ENCODE measurements at places on chromosomes 1 and 21. TPM values are rescaled to one million over a fixed set of nuclear protein-coding genes. Genes with fewer than 3 reads are reported as not detected.

LRRC7 gene
- polyA plus RNA-seq, result 0.77 TPM

COL16A1 gene
- 0.56 TPM for polyA plus RNA-seq

KRTAP19-1 gene
- not detected for polyA plus RNA-seq

CELA3B gene
- not detected for polyA plus RNA-seq

RRP1 gene
- 56.1 TPM for polyA plus RNA-seq

TNFRSF8 gene
- polyA plus RNA-seq, result 62.5 TPM

SERPINC1 gene
- polyA plus RNA-seq, result 0.18 TPM

LRRC53 gene
- polyA plus RNA-seq, result not detected

ARHGEF10L gene
- 0.06 TPM for polyA plus RNA-seq

IL19 gene
- polyA plus RNA-seq, result not detected

APCS gene
- not detected for polyA plus RNA-seq

RBM8A gene
- 418 TPM for polyA plus RNA-seq

CTSE gene
- polyA plus RNA-seq, result not detected

S100A3 gene
- not detected for polyA plus RNA-seq

DDAH1 gene
- 0.14 TPM for polyA plus RNA-seq

AADACL4 gene
- not detected for polyA plus RNA-seq

GPATCH3 gene
- 11.2 TPM for polyA plus RNA-seq

DNA sequence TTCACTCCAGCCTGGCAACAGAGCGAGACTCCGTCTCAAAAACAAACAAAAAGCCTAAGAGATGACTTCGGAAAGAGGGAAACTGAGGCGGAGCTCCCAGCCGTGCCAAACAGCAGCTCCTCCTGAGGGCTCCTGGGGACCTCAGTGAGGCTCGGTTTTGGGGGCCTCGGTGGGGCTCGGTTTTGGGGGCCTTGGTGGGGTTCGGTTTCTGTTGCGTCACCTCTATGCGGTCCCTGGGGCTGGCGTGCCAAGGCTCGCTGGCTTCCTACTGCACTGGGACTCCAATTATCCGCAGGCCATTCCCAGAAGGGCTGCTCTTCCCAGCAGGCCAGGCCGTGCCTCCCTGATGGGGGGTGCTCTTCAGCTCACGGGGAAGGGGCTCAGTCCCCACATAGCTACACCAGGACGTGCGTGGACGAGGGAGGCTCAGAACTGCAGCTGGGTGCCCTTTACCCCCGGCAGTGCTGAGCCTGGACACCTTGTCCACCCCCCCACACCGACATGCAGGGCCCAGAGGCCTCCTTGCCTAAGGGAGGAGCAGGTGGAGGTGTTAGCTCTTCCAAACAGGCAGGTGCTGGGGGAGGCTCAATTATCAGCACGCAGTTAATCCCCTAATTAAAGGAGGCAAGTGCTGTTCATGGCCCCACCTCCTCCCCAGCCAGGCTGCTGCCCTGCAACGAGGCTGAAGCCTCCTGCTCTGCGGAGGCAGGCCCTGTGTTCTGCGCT, 5.1 kb upstream of the C1orf159 start:
- 0 out of 2 replicates have a peak, but pooled peaks cover 4% of the 10 kb centered on the region for H3K4me1 ChIP-seq
- H3K4me3 ChIP-seq, result no peak overlapping the region

GRCh38 chr1:160024195-160024905, 7.4 kb downstream of the PIGM start:
- H3K36me3 ChIP-seq, result no peaks in the 10 kb centered on the region
- H3K27ac ChIP-seq, result no peak overlapping the region
- H3K4me1 ChIP-seq, result no peaks in the 10 kb centered on the region
- DNase-seq, result no peak
- H3K4me3 ChIP-seq, result no peak overlapping the region

GRCh38 chr1:182493063-182493462, 43.1 kb downstream of the RGSL1 start:
- DNase-seq, result no peak
- H3K27me3 ChIP-seq, result no peaks in the 10 kb centered on the region
- H3K4me3 ChIP-seq, result no peak overlapping the region
- H3K27ac ChIP-seq, result no peak overlapping the region
- H3K4me1 ChIP-seq, result no peaks in the 10 kb centered on the region

GRCh38 chr1:17207046-17207445, 2.1 kb downstream of the PADI1 start:
- H3K36me3 ChIP-seq, result no peaks in the 10 kb centered on the region
- peak; percentile 60 for DNase-seq
- H3K27ac ChIP-seq, result no peak overlapping the region
- H3K4me1 ChIP-seq, result peaks cover 14% of the 10 kb centered on the region
- no peaks in the 10 kb centered on the region for H3K27me3 ChIP-seq

GRCh38 chr1:9907441-9907840, 2.6 kb downstream of the CTNNBIP1 start:
- DNase-seq, result no peak
- H3K27me3 ChIP-seq, result no peaks in the 10 kb centered on the region

DNA sequence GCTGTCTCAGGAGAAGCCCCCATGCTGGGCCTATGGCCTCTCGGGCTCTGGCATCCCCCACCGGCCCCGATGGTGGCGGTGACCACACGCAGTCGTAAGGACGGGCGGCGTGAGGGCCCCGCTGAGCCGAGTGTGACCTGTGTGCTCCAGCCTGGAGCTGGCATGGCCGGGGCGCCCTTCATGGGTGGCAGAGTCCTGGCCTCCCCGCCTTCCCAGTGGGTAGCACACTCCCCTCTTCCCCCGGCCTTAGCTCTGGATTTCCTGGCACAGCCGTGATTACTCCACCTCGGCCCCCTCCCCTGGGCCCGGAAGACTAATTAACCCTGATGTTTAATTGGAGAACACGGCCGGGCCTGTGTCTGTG, 44.6 kb downstream of the SLX9 start:
- no peak for DNase-seq
- no peaks in the 10 kb centered on the region for H3K4me1 ChIP-seq
- H3K27me3 ChIP-seq, result no peaks in the 10 kb centered on the region
- H3K36me3 ChIP-seq, result no peaks in the 10 kb centered on the region
- H3K27ac ChIP-seq, result no peak overlapping the region

DNA sequence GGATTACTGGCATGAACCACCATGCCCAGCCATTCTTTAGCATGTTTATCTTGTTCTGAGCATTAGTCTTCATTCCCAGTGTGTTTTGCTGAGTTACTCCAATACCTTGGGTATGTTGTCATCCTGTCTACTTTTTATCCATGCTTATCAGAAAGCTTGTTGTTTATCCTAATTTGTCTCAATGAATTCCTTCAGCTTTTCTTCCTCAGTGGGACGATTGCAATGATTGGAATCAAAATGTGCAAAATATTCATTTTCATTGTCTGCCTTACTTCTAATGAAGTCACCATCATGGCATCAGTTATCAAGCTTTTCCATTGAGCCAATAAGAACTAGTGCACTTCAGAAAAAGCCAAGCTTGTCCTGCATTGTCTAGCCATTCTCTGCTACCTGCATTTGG, 170.5 kb downstream of the HFM1 start:
- H3K4me3 ChIP-seq, result no peak overlapping the region
- H3K4me1 ChIP-seq, result no peaks in the 10 kb centered on the region
- DNase-seq, result no peak
- no peaks in the 10 kb centered on the region for H3K36me3 ChIP-seq
- no peak overlapping the region for H3K27ac ChIP-seq

- H3K4me1 ChIP-seq, result peaks cover 27% of the 10 kb centered on the region
- H3K4me3 ChIP-seq, result peak overlapping the region; percentile 96
- no peaks in the 10 kb centered on the region for H3K27me3 ChIP-seq
- no peak for DNase-seq
Measured at GRCh38 chr1:9687874-9688582, 36.5 kb downstream of the PIK3CD start.

- no peak overlapping the region for H3K27ac ChIP-seq
- no peaks in the 10 kb centered on the region for H3K27me3 ChIP-seq
- no peak overlapping the region for H3K4me3 ChIP-seq
- peaks cover 6% of the 10 kb centered on the region for H3K36me3 ChIP-seq
Measured at GRCh38 chr1:176119549-176119948, 87.5 kb downstream of the COP1 start.

DNA sequence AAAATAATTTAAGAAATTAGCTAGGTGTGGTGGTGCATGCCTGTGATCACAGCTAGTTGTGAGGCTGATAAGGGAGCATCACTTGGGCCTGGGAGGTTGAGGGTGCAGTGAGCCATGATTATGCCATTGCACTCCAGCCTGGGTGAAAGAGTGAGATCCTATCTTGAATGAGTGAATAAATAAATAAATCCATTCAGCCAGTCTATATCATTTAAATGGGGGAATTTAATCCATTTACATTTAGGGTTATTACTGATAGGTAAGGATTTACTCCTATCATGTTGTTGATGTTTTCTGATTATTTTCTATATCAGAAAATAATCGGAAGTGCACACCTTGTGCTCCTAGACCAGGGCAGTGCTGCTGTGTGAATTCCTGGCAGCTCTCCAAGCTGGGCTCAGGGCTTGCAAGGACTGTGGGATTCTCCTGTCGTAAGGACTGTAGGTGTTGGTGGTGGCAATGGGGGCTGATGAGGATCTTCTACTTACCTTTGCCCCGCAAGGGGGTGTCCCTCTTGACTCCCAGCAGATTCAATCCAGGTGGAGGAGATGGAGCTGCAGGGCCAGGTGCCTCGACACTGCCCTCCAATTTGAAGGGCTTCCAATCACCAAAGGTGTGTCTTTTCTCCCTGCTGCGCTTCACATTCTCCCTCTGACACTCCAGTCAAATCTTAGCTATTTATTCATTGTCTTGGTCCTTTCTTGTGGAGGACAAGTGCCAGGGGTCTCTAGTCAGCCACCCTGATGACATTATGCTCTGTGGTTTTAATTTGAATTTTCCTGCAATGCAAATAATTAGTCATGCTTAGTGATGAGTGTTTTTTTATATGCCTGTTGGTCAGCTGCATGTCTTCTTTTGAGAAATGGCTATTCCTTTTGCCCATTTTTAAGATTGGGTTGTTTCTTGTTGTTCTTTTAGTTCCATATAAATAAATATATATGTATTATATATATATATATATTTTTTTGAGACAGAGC, 14.1 kb upstream of the TRAPPC10 start:
- H3K4me1 ChIP-seq, result no peaks in the 10 kb centered on the region
- no peaks in the 10 kb centered on the region for H3K36me3 ChIP-seq

- peaks cover 39% of the 10 kb centered on the region for H3K4me1 ChIP-seq
- no peak for DNase-seq
- no peaks in the 10 kb centered on the region for H3K27me3 ChIP-seq
- H3K27ac ChIP-seq, result peak overlapping the region; percentile 68
- H3K36me3 ChIP-seq, result peaks cover 15% of the 10 kb centered on the region
Measured at GRCh38 chr1:40377512-40377911, 4.0 kb downstream of the SMAP2 start.

DNA sequence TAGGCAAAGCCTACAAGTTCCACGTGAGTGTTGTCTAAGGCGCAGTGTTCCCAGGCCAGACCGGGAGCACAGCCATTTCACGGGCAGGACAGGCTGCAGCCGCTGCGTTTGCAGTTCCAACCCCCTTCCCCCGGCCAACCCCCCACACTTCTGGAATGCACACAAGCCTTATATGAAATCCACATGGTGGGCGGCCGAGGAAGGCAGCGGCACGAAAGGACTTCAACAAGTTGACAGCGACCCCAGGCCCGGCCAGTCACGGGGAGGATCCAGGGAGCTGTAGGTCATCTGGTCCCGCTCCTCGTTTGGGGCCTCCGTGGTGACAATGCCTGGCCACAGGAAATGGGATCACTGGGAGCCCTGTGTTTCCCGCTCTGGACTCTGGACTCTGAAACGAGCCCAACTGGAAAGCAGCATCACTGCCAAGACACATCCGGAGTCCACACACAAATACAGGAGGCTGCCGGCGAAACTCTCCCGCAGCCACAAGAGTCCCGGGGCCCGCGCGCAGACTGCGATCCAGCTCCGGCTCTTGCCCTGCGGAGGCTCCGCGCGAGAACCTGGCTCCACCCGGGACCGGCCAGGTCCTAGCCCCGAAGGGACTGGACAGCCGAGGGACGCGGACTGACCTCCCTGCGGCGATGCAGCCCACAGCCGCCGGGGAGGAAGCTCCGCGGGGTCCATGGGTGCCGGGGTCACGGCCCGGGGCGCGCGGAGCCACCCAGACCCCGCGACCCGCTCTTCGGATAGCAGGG, 794 bp downstream of the NID1 start:
- peak overlapping the region; percentile 70 for H3K4me3 ChIP-seq
- H3K4me1 ChIP-seq, result peaks cover 13% of the 10 kb centered on the region
- peak overlapping the region; percentile 41 for H3K27ac ChIP-seq
- no peak for DNase-seq

DNA sequence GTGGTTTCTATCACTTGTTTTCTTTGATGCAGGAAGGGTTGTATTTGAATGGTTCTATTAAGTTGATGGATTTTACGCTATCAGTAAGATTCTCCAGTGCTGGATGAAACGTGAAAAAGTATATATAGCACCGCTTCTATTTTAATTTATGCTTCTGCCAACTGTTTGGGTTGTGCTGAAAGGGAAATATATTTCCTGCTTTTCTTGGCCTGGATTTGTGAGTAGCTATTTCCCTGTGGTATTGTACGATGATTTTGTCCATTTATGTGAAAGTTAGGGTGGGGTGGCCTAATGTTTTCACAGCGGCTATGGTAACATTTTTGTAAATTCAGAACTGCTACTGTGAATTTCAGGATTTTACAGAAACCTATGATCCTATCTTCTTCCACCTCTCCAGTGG, 322 bp downstream of the C1orf162 start:
- 0 out of 2 replicates have a peak, but pooled peaks cover 5% of the 10 kb centered on the region for H3K36me3 ChIP-seq
- H3K27ac ChIP-seq, result no peak overlapping the region
- H3K4me1 ChIP-seq, result peaks cover 43% of the 10 kb centered on the region
- no peaks in the 10 kb centered on the region for H3K27me3 ChIP-seq
- no peak overlapping the region for H3K4me3 ChIP-seq

- H3K36me3 ChIP-seq, result no peaks in the 10 kb centered on the region
- H3K27ac ChIP-seq, result no peak overlapping the region
- no peak for DNase-seq
- no peaks in the 10 kb centered on the region for H3K27me3 ChIP-seq
- no peak overlapping the region for H3K4me3 ChIP-seq
Measured at GRCh38 chr1:103074224-103074623, 34.1 kb downstream of the COL11A1 start.

Data from GM12878 (cell line).